T47D (cell line): ENCODE measurements at places on chromosomes 1 and 21.

- DNase-seq = no peak
These were observed 25.6 kb downstream of the LDLRAP1 start for GRCh38 chr1:25568834-25569596.

DNA sequence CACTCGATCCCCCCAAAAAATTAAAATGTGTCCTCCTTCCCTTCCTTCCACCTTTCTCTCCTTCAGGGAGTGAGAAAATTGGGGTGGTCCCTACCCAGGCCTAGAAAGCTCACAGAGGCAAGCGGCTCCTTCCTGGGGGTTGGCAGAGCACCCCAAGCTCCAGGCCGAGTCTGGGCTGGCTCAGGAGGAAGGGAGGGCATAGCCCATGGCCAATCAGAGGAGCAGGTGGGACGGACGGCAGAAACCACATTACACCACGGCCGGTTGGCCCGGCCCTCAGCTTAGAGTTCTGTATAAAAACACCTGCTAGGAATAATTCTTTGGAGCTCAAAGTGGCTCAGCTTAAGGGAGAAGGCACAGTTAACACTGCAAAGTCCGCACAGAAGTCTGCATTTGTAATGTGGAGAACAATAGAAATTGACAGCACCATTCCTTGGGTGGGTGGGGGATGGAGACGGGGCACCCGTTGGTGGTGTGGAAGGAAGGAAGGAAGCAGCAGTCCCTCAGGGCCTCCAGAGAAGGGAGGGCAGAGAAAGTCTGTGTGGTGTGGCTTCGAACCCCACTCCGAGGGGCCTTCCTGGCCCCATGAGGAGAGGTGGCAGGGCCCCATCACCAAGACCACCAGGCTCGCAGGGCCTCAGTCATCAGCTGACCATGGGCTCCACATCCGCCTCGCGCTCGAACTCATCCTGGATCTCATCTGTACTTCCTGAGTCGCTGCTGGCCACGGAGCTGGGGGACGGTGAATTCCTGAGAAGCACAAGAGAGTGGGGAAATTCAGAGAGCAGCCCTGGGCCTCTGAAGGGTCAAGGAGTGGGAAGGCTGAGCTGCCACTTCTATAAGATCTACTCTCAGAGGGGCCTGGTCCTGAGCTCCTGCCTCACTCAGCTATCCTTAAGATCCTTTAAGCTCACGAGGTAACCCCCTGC lies 5.8 kb upstream of the ALDH4A1 start:
- no peak for DNase-seq

DNA sequence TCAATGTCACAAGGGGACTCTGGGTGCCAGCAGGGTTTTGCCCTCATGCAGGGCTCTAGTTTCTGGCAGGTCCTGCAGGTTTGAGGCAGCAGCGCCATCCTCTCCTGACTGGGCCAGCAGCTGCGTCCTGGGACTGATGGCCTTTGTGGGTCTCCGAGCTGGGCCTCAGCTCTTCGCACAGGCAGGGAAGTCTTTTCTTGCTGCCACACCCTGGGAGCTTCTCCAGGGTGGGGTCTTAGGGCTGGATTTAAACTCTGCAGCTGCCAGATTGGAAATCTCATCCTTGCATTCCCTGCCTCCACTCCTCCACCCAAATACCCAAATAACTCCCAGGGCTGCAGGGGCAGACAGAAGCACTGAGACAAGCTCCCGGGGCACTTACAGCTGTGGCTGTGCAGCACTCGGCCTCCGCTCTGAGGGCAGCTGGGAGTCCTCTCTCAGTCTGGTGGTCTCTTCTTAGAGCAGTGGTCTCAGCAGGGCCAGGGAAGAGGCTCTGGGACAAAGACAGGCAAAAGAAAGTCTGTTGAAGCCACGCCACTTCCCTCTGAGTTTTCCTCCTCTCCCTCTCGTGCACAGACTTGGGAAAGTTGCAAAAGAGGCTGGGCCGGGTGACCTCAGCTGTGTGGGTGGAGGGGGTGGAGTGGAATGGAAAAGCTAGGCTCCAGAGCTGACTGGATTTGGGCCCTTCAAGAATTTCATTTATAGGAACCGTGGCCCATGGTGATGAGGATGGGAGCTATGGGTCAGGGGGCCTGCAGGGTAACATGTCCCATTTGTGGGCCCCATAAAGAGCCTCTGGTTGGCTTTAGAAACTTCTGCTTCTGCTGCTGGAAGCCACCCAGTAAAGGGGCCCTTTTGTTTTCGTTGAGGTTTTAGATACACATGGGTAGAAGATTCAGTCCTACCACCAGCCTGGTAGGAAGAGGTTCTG lies at the start of gene RAB7B:
TSS of gene RAB7B (minus strand) at position 525 of the 931 bp plus-strand sequence. CDS start 9,260 bp downstream, outside the sequence.
- peak; percentile 65 for DNase-seq

- DNase-seq = peak; percentile 59
These were observed 1.2 kb downstream of the HHIPL2 start for GRCh38 chr1:222546548-222547259.

GRCh38 chr1:29236712-29237128 lies 398 bp downstream of the PTPRU start:
- DNase-seq = no peak

GRCh38 chr1:203291201-203292096 lies 13.9 kb upstream of the BTG2 start:
- no peak for DNase-seq

GRCh38 chr1:90919900-90920299 lies 101.9 kb downstream of the ZNF644 start:
- DNase-seq = no peak

DNA sequence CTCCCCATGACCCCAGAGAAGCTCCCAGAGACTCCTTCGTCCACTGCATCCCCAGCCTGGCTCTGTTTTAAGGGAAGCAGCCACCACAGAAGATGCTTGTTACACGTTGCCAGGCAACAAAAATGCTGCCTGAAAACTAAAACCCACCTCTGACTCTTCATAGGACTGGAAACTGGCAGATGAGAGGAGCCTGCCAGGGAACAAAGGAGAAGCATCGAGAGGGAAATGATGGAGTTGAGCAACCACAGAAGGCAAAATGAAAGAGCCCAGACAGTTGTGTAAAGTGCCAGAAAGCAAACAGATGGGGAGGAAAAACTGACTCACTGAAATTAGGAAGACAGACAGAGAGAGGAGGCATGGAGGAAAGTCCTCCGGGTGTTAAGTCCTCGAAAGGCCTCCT lies 118.4 kb downstream of the KCNN3 start:
- DNase-seq = no peak

DNA sequence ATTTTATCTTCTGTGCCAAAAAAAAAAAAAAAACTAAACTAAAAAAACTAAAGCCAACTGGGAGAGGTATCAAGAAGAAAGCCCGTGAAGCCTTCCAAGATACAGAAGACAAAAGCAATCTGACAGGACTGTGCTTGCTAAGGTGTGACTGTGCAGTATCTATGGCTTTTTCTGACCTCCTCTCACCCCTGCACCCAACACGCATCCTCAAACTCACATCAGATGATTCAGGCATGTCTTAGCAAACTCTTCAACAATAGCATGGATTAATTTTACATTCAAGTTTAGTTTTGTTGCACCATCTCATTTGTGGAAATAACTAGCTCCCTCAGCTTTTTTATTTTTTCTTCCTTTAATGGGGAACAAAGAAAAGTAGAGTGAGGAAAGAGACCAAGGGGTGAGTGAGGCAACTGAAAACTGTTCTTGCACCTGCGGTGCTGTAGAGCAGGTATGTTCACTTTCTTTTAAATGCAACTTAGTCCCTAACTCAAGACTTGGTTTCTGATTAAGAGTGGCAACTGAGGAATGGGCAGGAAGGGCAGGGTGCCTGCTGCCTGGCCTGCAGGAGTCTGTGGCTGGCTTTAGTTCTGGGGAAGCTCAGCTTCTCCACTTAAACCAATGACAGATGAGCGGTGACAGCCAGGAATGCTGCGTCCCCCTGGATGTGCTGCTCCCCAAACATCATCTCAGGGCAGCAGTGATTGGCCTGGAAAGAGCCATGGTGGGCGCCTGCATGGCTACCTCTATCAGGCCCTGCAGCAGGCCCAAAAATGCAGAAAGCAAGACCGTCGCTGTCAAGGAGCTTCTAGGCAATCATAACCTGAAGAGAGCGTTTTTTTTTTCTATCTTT lies 71.3 kb upstream of the LRRC8B start:
- DNase-seq = no peak

DNA sequence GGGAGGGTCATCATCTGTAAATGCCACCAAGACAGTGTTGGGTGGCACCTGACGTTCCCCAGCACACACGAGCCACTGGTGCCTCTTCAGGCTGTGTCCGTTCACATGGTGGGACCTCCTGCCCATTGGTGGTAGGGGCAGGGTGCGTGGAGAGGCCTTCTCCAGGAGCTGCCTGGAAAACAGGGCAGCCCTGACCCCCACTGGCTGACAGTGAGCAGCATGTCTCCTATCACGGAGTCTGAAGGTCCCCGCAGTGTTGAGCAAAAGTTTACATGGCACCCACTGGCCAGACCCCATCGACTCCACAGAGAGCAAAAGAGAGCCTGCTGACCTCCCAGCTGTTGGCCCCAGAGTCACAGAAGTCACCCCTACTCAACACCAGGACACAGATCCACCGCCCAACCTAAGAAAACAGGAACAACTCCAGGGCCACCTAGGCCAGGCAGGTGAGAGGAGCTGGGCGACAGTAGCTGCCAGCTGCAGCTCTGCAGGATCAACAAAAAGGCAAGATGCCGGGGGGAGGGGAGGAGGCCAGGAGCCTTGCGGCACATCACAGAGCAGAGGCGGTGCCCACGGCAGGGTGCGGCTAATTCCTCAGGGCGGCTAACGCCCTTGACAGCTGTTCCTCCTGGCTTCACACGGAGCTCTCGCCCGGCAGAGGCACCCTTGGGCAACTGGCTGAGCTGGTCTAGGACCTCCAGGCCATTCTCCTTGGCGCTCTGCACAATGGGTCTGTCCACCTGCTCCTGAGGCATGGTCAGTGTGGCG lies 14.4 kb upstream of the IFI6 start:
- DNase-seq = no peak
